ENCODE measurements at places on chromosomes 5 and 9. TPM values are rescaled to one million over a fixed set of nuclear protein-coding genes. Genes with fewer than 3 reads are reported as not detected.
A peak's percentile ranks its signal among the peaks of the same experiment; 100 is the strongest.

The PCA3 gene
- total RNA-seq, result not detected

DNA sequence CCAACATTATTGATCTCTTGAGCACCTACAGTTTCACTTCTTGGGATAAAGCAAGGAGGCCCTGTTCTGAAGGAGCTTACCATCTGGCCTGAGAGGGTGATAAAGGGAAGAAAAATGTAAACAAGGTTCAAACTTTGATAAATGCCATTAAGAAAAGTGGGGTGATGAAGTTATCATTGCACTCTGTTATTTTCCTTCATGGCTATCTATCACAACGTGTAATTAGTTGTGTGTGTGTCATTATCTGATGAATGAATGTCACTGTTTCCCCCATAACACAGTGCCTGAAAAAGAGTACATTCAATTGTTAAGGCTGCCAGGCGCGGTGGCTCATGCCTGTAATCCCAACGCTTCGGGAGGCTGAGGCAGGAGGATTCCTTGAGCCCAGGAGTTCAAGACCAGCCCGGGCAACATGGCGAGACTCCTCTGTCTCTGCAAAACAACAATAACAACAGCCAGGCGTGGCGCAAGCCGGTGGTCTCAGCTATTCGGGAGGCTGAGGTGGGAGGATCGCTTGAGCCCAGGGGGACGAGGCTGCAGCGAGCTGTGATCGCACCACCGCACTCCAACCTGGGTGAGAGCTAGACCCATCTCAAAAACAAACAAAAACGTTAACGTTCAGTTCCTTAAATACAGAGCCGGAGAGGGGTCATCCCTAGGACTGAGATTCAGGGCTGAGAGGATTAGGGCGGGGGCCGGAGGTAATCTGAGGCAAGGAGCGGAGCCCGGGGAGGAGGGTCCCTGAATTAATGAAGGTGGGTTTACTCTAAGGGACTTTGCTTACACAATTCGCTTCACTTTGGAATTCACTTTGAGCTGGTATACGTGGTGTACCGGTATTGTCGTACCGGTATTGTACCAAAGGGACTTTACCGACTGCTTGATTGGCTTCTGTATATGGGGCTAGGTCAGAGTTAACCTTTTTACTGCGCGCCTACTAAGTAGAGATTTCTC, 917 bp downstream of the NHP2 start:
- DNase-seq, result peak; percentile 26

GRCh38 chr9:101341958-101342357, 42.8 kb downstream of the BAAT start:
- DNase-seq, result no peak

DNA sequence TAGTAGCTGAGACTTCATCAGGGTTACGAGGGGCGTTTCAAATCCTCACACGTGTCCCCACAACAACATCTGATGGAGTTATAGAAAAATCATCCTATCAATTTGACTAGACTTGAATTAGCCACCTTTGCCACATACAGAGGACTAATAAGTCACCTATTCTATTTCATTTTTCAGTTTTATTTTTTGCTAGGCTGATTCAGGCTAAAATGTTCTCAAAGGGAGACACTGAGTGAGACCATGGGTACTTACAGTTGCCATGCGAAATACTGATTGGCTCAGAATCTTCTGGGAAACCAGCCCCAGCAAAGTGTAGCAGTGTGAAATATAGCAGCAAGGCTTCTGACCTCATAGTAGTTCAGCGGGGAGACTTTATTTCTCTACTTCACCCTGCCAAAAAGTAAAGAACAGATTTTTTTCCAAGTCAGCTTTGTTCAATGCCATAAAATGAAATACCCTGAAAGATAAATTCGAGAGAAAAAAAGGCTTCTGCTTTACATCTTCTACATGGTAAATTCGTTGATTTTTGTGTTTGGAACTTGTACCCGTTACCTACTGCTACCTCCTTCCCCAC, 69.9 kb downstream of the SEMA6A start:
- no peak for DNase-seq

GRCh38 chr5:67549947-67550346, 353.3 kb upstream of the CD180 start:
- no peak for DNase-seq

GRCh38 chr5:171707442-171707792, 78.2 kb upstream of the SMIM23 start:
- no peak for DNase-seq

GRCh38 chr9:116414374-116414773, 260.8 kb downstream of the PAPPA start:
- DNase-seq, result no peak
